Ureter (tissue), 1 donor: ENCODE measurements at places on chromosomes 5 and 9.

- DNase-seq: no peak
Measured at GRCh38 chr5:176583076-176583475, 26.9 kb downstream of the GPRIN1 start.

DNA sequence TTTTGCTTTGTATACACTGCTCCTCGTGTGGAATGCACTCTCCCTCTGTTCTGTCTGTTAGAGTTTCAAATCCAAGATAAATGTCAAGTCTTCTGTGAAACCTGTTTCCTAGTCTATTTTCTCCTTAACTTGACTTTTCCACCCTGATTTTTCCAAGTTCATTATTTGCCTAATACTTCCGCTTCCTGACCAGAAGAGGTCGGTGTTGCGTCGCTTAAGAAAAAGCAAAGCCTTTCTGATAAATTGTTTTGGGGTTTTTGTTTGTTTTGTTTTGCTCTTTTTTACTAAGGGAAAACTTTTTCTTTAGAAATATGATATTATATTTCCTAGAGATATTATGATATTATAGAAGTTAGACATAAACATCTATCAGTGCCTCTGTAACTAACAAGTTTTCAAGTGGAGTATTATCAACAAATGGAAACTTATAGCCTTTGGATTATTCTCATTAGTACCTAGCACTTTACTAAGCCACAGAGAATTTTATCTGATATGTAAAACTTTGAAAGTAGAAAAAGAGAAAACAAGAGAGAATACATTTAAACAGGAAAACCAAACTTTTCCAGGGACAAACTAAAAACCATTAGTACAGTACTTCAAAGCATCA is 55.8 kb downstream of the PHAX start:
- no peak for DNase-seq

DNA sequence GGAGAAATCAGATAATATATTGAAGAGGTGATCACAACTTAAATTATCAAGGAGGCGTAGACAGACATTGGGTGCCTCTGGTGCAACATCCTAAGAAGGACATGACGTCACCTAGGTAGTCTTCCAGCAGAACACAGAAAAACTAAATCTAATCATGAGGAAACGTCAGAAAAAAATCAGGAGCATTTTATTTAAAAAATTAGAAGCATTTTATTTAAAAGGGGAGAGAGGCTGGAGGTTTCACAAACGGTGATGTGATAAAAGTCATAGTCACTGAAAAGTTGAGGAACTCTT is 254.6 kb downstream of the TMEM167A start:
- DNase-seq: no peak

DNA sequence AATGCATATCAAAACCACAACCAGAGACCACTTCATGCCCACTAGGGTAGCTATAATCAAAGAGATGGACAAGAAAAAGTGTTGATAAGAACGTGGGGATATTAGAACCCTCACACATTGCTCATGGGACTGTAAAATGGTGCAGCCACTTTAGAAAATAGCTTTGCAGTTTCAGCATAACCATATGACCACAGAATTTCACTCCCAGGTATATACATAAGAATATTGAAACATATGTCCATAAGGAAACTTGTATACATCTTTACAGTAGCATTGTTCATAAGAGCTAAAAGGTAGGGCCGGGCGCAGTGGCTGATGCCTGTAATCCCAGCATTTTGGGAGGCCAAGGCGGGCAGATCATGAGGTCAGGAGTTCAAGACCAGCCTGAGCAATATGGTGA is 56.4 kb downstream of the S1PR3 start:
- no peak for DNase-seq
